ENCODE measurements at places on chromosomes 7 and 10.

DNA sequence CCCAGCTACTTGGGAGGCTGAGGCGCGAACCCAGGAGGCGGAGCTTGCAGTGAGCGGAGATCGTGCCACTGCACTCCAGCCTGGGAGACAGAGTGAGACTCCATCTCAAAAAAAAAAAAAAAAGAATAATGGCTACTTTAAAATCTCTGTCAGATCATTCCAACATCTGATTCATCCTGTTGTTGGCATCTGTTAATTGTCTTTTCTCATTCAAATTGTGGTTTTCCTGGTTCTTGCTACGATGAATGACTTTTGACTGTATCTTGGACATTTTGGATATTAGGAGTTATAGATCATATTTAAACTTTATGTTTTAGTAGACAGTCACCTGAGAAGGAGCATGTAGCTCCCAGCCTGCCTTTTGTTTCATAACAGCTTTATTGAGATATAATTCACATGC, 8.5 kb downstream of the TPST1 start:
- DNase-seq, result no peak

DNA sequence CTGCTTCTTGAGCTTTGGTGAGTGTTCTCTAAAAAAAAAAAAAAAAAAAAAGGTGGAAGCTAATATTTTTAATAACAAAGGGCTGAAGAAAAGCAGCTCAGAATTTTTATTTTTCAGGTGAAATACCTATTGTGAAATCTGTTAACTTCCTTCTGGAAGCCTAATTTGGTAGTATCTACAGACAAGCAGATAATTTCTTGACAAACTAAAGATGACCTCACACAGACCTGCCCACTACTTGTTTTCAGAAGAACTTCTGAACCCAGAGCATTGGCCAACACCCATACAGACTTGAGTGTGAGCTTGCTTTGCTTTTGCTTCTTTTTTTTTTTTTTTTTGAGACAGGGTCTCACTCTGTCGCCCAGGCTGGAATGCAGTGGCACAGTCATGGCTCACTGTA, 31.2 kb downstream of the LRRC4 start:
- DNase-seq, result no peak

- DNase-seq, result peak; percentile 26
Observed at GRCh38 chr10:119734396-119735332, 8.8 kb downstream of the INPP5F start.

- no peak for DNase-seq
Observed at GRCh38 chr7:106927536-106927935, 62.5 kb downstream of the PIK3CG start.

DNA sequence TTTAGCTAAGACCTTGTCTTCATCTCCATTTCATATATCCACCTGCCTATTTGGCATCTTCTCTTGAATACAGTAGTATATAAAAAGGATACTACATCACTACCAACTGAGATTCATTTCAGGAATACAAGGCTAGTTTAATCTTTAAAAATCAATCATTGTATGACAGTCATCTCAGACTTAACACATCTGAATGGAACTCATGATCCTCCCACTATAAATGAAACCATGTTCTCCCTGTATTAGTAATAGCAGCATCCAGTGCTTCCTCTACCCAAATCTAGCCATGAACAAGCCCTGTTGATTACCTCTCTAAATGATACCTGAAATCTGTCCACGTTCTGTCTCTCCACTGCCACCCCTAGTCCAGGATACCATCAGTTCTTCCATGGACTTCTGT, 196.2 kb downstream of the CDK14 start:
- DNase-seq, result no peak

GRCh38 chr10:44012921-44013320, 364.2 kb upstream of the ZNF32 start:
- no peak for DNase-seq

DNA sequence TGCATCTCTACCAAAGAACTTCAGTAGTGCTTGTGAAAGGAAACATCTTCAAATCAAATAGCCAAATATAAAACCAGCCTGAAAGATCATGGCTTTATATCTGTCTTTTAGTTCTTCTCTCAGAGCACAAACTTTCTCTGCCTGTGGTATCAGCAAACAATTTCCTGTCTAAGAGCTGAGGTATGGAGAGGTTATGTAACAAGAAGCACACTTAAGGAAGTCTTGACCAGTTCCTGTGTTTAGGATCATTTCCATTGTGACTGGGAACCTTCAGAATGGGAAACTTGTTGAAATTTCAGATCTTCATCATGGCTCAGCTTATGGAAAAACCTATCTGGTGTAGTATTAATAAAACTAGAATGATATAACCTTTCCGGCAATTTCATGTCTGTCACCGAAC, 148.8 kb downstream of the MBL2 start:
- peak; percentile 61 for DNase-seq

DNA sequence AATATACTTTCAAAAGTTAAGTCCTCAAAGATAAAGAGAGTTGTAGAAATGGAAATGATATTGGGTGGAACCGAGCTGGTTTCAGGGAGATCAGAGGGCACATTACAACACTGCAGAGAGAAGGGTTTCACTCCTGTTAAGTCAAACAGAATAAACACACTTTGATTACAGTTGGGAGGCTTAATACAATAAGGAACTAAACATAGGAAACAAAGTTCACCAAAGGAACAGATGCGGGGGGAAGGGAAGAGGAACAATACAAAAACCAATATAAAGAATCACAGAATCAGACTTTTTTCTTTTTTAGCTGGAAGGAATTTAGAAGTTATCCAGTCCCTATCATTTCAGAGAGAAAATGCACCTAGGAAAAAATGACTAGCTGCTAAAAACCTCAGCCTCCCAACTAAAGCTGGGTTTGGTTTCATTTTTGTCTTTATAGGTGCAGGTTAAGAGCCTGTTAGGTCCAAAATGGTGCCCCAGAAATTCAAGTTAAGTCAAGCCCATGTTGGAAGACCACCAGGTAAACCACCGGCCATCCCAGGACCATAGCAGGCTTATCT, 81.9 kb downstream of the DNMBP start:
- DNase-seq, result no peak

DNA sequence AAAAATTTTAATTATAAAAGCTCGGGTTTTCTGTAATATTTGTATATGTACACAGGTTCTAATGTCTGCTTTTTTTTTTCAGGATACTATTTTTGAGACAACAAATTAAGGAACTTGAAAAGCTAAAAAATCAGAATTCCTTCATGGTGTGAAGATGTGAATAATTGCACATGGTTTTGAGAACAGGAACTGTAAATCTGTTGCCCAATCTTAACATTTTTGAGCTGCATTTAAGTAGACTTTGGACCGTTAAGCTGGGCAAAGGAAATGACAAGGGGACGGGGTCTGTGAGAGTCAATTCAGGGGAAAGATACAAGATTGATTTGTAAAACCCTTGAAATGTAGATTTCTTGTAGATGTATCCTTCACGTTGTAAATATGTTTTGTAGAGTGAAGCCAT, 57.9 kb upstream of the BAMBI start:
- no peak for DNase-seq

DNA sequence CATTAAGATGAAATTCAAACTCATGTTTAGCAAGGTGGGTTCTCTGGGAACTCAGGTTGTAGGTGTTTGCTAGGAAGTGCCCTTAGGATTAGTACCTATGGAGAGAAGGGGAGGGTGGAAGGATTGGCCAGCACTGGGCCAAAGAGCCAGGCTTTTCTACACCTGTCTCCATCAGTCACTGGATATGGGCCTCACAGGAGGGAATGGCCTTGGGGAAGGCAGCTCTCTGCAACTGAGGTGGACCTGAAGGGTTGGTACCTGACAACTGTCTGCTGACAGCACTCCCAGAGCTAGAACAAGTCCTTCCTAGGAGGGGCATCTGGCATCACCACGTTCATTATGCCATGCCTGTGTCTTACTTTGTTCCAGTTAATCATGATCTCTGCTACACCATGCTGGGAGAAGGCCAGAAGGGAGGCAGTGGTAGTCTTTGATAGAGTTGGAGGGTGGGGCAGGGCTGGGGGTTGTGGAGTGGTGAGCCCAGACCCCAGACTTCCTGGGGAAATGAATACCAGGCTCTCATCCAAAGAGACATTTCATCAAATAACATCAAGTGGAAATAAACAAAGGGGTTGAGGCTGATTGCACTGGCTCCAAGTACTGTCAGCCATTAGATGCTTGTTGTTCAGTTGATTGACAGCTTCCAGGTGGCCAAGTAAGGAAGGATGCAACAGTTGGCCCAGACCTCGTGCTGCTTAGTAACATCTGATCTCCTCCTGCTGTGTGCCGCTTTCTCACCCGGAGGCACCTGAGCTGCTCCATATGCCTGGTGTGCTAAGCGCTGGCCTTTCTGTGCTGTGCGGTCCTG, 70.6 kb upstream of the PIK3CG start:
- DNase-seq, result no peak

- no peak for DNase-seq
Observed at GRCh38 chr7:142534726-142535122, 214.5 kb upstream of the PRSS1 start.

GRCh38 chr7:79037001-79037400, 416.5 kb downstream of the MAGI2 start:
- no peak for DNase-seq

DNA sequence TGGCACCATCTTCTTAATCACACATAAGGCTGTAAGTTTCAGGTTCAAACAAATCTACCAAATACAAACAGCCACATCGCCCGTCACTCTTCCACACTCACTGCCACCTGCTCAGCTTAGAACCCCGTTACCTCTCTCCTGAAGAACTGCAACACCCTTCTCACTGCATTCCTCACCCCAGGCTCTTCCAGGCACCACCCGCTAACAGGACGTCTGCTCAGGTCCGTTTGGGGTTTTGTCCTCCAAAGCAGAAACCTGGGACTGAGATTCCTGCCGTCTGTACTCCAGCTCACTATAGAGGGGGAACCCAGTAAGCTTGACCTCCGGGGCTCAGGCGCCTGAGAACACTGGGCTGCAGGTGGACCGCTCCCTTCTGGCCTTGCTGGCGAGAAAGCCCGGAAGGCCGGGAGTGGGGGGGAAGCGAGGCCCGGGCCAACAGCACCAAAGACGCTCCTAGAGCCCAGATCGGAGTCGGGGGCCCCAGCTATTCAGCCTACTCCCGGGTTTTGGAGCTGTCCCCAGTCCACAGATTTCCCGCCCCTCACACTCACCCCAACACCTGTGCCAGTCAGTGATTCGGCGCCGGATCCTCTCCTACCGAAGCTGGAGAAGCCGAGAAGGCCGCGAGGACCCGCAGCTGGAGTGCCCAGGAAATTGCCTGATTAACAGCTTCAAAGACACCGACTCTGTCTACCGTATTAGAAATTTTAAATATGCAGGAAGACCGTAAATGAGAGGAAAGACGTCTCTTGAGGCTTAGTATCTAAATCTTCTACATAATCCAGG, at the start of gene AP3M1:
Gene AP3M1, minus strand, starts transcription at position 625 of the 786 bp plus-strand sequence. CDS start 12,449 bp downstream, outside the sequence.
- DNase-seq, result peak; percentile 73

DNA sequence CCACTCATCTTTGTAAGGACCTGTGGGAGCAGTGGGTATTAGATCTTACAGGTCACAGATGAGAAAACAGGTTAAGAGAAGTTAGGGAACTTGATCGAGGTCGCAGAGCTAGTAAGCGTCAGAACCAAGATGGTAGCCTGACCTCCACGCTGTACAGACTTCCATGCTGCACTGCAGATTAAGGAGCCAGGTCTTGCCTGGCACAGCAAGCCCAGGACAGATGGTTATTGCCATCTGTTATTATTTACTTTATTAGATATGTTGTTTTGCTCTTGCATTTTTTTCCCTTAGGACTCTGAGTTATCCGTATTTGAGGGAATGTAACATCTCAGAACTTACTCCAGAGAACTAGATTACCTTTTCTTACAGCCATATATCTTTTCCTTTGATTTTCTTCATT, 147.2 kb downstream of the NSUN6 start:
- no peak for DNase-seq

GRCh38 chr7:155466814-155467733, 9.1 kb downstream of the EN2 start:
- DNase-seq, result no peak

DNA sequence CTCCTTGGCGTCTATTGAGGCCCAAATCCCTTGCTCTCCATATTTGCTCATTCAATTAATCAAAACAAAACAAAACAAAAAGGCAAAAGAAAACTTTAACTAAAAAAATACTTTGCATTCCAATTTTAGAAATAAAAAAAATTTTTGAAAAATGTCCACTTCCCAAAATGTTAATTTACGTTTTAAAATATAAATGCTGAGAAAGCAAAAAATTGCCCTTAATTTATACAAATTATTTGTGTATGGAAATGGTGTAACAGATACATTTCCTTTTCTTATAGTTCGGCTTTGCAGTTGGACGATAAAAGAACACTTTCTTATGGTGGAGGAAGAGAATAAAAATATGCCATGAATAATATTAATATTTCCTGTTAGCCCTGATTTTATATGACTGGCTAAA, 652.8 kb upstream of the PFKP start:
- no peak for DNase-seq

DNA sequence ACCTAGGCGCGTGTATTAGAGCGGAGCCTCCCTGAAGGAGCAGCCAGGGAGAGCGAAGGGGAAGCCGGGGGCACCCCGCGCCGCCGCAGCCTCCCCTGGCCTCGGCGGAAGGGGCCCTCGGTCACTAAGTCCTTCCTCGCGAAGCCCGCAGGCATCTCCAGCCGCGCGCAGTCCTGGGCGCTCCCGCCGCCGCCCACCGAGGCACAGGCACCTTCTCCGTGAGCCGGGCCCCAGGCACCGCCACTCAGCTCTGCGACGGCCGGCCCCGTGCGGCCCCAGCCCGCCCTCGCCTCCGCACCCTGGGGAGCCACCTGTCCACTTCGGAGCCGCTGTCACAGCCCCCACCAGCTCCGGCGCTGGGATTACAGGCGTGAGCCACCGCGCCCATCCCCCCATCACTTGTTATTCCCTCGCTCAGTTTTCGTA, 80.8 kb downstream of the ZNF467 start:
- DNase-seq, result no peak

- DNase-seq, result peak; percentile 37
Observed at GRCh38 chr7:116357781-116358670, 141.5 kb upstream of the CAV2 start.

GRCh38 chr10:112124866-112125265, 58.7 kb downstream of the GPAM start:
- no peak for DNase-seq

DNA sequence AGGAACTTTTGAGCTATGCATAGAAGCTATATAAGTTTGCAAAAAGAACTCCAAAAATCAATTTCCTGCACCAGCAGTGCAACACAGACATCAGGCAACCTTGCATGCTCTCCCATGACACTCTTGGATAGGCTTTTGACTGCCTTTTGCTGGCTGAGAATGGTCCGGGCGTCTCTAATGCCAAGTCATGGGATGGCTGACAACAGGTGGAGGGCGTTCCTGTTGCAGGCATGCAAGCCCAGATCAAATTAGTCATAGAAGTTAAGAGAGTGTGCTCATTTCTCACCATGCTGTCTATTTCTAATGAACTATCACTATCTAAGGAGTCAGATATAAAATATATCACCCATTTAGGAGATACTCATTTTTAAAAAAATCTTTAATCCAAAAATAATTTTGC, 8.4 kb downstream of the PLCE1 start:
- DNase-seq, result peak; percentile 31

DNA sequence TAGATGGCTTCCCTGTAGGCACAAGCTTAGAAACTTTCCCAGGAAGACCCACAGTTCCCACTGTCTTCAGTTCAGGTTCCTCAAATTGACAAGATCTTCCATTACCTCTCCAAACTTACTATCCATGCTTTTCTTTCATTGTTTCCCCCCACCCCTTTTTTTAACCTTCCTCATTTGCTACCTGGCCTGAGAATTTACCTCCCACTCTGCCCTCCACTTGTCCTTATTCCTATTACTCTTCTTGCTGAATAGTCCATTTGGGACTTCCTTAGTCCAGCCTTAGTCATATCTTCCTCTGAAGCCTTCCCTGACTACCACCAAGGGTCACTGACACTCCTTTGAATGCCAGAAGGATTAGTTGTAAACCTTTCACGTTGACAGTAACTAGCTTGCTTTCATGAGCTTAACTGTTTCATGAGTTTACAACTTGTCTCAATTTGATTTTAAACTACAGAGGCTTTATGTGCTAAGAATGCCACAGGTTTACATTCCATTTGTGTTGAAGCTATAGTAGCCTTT, 1.2 kb upstream of the CALU start:
- peak; percentile 82 for DNase-seq

Data from NCI-H226 (cell line).